ENCODE measurements at places on chromosomes 2 and 18.

- DNase-seq, result no peak
- no peaks in the 10 kb centered on the region for H3K36me3 ChIP-seq
- no peaks in the 10 kb centered on the region for H3K4me1 ChIP-seq
- H3K4me3 ChIP-seq, result no peak overlapping the region
- no peak overlapping the region for H3K27ac ChIP-seq
Measured at GRCh38 chr18:79779021-79779699, 18.6 kb upstream of the KCNG2 start.

DNA sequence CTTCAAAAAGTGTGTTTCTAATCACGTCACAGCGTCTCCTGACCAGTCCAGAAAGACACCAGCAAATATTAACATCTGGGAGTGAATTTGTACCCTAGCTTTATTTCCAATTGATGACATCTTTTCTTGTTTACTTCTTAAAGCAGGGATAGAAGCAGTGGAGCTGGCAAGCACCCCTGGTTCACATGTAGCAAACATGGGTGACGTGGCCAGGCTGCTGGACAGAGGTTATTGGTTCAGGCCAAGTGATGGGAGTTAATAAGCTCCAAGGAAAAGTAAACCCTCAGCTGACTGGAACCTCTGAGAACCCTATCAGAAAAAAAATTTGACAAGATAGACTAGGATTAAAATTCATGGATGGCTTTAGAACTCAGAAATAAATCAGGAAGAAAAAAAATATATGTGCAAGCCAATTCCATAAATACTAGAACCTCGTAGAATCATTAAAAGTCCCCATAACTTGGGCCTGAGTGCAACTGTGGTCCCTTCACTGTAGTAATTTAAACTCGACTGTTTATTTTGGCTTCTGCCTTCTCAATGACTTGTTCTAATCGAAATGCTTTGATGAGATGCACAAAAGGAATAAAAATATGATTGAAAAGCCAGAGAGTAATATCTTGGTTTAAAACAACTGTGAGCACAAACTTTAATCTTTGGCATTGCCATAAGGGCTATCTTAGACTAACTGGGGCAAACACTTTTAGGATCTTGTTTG, 121.5 kb upstream of the CTAGE1 start:
- H3K27me3 ChIP-seq, result no peaks in the 10 kb centered on the region
- H3K4me1 ChIP-seq, result 0 out of 2 replicates have a peak, but pooled peaks cover 9% of the 10 kb centered on the region
- H3K36me3 ChIP-seq, result no peaks in the 10 kb centered on the region
- H3K27ac ChIP-seq, result no peak overlapping the region

GRCh38 chr2:206573793-206574192, 68.5 kb upstream of the FAM237A start:
- no peak for DNase-seq
- H3K4me3 ChIP-seq, result no peak overlapping the region
- H3K27ac ChIP-seq, result no peak overlapping the region
- H3K4me1 ChIP-seq, result peaks cover 12% of the 10 kb centered on the region
- no peaks in the 10 kb centered on the region for H3K27me3 ChIP-seq

- DNase-seq, result no peak
- H3K27ac ChIP-seq, result no peak overlapping the region
- peaks cover 2% of the 10 kb centered on the region for H3K36me3 ChIP-seq
- H3K4me3 ChIP-seq, result no peak overlapping the region
- no peaks in the 10 kb centered on the region for H3K4me1 ChIP-seq
Measured at GRCh38 chr2:32678825-32679224, 51.0 kb downstream of the TTC27 start.

DNA sequence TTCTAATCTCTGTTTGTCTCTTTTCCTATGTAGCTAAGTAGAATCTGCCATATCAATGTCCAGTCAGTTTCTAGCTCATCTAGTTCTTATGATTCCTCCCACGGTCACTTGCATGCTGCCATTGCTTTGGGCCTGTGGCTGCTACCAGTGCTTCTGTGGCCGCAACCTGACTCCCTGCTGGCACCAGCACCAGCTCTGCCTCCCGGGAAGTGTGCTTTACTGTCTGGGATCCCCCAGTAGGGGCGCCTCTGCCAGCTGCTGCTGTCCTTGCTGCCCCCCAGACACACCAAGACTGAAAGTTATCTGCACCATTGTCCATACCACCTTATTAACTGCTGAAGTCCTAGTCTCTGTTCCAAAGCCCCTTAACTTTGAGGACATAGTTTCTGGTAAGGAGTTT, 56.3 kb downstream of the RAPGEF4 start:
- no peaks in the 10 kb centered on the region for H3K36me3 ChIP-seq
- H3K27me3 ChIP-seq, result no peaks in the 10 kb centered on the region
- no peak for DNase-seq
- no peaks in the 10 kb centered on the region for H3K4me1 ChIP-seq
- H3K27ac ChIP-seq, result no peak overlapping the region
